Forelimb muscle (tissue), 1 donor: ENCODE measurements at places on chromosomes 3 and 15. TPM values are rescaled to one million over a fixed set of nuclear protein-coding genes. Genes with fewer than 3 reads are reported as not detected.

DNA sequence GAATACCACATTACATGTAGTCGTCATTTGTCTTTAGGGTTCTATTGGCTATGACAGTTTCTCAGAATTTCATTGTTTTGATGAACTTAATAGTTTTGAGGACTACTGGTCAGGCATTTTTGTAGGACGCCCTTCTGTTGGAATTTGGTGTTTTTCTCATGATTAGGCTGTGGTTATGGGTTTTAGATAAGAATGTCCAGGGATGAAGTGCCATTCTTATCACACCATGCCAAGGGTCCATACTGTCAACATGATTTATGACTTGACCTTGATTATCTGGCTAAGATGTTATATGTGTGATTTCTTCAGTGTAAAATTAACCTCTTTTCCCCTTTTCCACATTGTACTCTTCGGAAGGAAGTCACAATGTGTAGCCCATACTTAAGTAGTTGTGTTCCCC is 135.3 kb downstream of the DIPK2A start:
- no peak for DNase-seq

TMIE gene
- 1.2 TPM for polyA plus RNA-seq

IMPG2 gene
- polyA plus RNA-seq, result 1.8 TPM

GRCh38 chr15:52076889-52077781 is 35.4 kb downstream of the BCL2L10 start:
- no peak for DNase-seq

RETNLB gene
- not detected for polyA plus RNA-seq

GRCh38 chr3:160981217-160981938 is 123.8 kb downstream of the B3GALNT1 start:
- DNase-seq, result no peak

- DNase-seq, result no peak
These were observed 21.4 kb upstream of the CHST2 start for GRCh38 chr3:143098032-143098764.

DNA sequence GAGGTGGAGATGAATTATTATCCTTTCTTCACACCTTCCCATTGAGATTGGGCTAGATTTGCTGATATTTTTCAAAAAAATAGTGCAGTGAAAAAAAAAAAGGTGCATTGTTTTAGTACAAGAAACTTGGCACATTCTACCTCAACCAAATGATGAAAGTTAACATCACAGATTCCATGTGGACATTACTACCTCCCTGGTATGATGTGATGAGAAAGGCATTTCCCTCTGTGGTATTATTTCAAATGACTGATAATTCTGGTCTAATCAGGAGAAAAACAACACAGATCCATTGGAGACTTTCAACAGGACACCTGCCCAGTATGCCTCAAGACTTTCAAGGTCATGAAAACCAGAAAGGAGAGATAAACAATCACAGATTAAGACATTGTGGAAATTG is 313.4 kb downstream of the BCHE start:
- DNase-seq, result no peak

CKMT1B gene
- not detected for polyA plus RNA-seq

CLDN1 gene
- 2.6 TPM for polyA plus RNA-seq

EXOSC7 gene
- polyA plus RNA-seq, result 37.7 TPM

MST1 gene
- polyA plus RNA-seq, result 8.6 TPM

GRCh38 chr3:33385423-33385822 is 54.8 kb downstream of the UBP1 start:
- DNase-seq, result no peak

DNA sequence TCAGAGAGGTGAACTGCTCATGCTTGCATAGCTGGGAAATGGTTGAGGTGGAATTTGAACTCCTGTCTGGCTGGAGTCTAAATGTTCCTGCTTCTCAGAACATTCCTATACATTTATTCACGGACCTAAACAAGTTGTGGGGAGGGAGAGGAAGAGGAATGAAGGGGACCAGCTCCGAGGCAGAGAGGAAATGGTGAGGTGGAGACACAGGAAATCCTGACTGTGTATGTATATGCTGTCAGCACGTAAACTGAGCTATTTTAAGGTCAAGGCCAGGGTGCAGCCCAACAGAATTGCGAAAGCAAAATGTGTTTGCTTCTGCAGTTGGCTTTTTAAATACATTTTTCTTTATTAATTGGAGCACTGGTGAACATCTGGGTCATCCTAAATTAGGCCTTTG is 74.1 kb upstream of the POMGNT2 start:
- no peak for DNase-seq

DNA sequence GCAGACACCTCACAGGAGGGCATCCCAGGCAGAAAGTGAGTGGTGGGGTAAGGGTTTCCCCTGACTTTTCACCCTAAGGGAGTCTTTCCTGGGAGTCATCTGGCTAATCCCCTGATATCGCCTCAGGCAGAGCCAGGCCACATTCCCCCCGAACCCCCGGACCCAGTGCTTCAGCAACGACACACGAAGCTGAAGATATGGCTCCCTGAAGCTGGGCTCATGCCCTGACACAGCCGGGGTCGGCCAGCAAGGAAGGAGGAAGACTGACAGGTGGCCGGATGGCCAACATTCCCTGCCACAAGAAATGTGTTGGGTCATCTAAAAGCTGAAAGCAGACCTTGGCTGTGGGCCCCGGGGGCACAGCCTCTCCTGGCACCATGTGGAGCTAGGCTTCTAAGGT is 14.4 kb downstream of the CHST13 start:
- DNase-seq, result no peak

SLC6A11 gene
- 0.10 TPM for polyA plus RNA-seq

DNA sequence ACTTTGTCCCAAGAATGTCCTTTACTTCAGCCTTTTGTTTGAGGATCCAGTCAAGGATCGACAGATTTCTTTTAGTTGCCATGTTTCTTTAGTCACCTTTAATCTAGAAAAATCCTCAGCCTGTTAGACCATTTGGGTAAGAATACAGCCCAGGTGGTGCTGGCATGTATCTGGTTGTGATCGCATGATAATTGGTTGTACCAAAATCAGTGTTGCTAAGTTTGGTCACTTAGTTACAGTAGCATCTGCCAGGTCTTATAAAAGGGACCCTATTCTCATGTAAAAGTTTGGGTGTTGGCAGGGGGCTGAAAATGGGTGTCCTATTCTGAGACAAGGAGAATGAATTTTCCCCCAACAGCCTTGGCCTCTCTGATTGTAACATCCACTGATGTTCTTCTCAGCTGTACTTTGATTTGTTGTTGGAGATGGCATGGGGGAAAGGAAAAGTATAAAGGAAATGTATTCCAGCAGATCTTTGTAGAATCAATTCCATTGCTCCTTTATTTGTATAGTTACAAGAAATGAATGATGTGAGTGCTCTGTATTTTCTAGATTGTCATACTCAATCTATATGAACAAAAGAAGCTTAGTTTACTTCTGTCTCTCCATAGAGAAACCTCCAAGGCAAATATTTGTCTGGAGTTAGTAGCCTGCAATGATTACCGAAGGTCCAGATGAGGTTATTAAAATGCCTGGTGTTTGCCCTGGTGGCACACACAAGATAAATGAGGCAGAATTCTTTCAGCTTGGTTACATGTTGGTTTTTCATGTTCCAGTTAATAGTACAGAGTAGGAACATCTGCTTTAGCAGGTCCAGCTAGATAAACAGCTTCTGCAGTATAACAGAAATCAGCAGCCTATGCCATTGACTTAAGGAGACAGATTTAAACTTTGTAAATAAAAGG is 65.7 kb downstream of the CMTM8 start:
- DNase-seq, result no peak

DNA sequence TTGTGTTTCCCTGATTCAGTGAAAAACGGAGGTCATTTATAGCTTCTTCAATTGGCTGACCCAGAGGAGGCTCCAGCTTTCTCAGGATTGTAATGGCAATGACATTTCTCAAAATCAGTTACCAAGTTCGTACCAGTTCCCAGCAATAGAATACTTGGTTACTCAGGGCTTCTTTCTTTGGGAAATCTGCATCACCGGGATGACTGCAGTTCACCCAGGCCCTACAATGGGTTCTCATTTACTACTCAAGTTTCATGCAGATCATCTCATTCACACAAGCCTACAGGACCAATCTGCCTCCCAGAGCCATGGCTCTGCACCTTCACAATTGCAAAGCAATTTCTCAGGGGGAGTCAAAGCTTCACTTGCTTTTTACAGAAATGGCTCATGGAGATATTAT is 109.6 kb downstream of the FHIT start:
- no peak for DNase-seq

EXD1 gene
- polyA plus RNA-seq, result 0.06 TPM

CFAP100 gene
- polyA plus RNA-seq, result 0.94 TPM

GRCh38 chr15:68682330-68682729 is 103.5 kb downstream of the CORO2B start:
- no peak for DNase-seq

DNA sequence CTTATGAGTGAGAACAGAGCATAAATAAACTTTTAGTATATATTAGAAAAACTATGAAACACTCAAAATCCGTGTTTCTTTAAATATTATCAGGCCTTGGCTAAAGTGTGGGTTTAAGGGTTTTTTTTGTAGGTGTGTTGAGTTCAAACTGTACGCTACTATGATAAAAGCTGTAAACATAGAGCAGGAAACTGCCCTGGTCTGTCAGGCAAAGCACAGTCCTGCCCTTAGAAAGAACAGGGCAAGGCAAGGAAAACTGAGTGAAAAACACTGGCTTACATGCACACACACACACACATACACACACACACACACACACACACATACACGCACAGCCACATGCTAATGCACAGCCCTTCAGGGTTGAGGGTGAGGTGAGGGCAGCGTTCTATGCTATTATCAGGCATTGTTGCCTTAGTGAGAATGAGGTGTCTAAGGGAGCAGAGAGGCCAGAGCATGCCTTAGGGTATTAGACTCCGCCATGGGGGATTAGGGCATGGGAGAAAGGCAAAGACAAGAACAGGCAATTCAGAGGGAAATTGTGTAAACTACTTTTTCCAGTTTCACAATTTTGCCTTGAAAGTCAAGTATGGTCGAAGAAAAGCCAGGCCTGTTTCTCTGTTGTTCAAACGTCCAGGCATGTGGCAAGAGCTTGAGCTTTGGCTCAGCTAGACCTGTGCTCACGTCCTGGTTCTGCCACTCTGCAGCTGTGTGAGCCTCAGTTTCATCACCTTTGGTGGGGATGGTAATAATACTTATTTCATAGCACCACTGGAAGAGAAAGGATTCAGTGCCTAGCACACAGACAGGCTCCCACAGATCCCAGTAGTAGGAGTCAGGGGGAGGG is 36.3 kb upstream of the TPM1 start:
- no peak for DNase-seq

KCTD6 gene
- 11.7 TPM for polyA plus RNA-seq

ADGRG7 gene
- polyA plus RNA-seq, result not detected

- no peak for DNase-seq
These were observed 8.4 kb upstream of the LRRFIP2 start for GRCh38 chr3:37182816-37183215.

SH3GL3 gene
- polyA plus RNA-seq, result 6.5 TPM

- no peak for DNase-seq
These were observed 29.8 kb downstream of the IRAK2 start for GRCh38 chr3:10194328-10195071.

DNA sequence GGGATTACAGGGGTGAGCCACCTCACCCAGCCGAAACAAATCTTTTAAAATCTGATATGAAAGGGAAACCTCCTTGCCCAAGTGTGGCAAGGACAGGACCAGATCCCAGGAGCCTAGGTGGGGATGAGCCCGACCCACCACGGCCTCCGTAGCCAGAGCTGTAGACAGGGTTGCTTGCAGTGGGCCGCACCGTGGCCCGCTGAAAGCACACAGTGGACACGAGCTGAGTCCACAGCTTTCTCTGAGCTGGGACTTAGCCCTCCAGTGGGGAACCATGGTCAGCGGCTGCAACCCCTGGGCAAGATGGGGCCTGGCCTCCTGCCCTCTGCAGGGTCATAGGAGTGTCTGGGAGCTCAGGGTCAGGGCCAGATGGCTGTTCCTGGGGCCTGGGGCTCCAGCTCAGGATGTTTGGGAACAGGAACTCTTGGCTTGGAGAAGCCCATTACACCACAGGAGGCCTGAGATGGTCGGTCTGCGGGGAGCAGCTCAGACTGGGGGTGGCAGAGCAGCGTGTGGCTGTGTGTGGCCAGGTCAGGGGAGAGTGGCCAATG is 24.7 kb downstream of the GP9 start:
- DNase-seq, result no peak

TM6SF1 gene
- polyA plus RNA-seq, result 58.0 TPM

- DNase-seq, result no peak
These were observed 34.1 kb downstream of the TSPAN3 start for GRCh38 chr15:77036537-77037387.

DNA sequence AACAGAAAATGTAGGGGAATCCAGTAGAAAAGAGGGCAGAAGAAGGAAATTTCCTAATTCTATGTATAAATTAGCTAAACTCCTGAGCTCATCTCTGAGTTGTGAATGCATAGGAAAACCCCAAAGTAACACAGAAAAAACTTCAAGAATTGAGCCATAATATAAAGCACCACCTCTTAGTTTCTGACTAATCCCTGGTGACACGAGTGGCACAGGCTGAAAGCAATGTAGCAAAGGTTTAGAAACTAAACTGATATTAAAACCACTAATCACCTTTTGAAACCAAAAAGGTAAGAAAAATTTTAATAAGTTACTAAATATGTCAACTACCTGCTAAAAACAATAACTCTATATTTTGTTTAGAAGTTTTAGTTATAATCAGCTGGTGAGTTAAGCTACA is 255.6 kb upstream of the NECTIN3 start:
- no peak for DNase-seq

DCLK3 gene
- polyA plus RNA-seq, result 2.0 TPM

- no peak for DNase-seq
These were observed 164.8 kb upstream of the ATP11B start for GRCh38 chr3:182628531-182628930.

DNA sequence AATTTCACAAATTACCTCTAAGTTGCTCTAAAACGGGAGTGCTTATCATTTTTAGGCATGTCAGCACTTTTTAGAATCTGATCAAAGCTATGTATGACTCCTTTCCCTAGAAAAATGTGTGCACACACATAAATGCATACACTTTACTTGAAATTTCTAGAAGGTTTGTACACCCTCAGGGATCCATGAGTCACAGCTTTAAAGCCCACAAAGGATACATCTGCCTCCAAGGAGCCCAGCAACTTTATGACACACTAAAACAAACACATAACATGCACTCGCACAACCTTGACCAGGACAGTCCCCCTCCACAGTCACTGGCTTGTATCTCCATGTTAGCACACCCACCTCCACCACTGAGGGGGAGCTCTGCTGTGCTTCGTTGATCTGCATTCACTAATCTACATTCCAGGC is 722.0 kb upstream of the CFAP20DC start:
- no peak for DNase-seq

CPN2 gene
- polyA plus RNA-seq, result not detected

VIPR1 gene
- 1.6 TPM for polyA plus RNA-seq

DNA sequence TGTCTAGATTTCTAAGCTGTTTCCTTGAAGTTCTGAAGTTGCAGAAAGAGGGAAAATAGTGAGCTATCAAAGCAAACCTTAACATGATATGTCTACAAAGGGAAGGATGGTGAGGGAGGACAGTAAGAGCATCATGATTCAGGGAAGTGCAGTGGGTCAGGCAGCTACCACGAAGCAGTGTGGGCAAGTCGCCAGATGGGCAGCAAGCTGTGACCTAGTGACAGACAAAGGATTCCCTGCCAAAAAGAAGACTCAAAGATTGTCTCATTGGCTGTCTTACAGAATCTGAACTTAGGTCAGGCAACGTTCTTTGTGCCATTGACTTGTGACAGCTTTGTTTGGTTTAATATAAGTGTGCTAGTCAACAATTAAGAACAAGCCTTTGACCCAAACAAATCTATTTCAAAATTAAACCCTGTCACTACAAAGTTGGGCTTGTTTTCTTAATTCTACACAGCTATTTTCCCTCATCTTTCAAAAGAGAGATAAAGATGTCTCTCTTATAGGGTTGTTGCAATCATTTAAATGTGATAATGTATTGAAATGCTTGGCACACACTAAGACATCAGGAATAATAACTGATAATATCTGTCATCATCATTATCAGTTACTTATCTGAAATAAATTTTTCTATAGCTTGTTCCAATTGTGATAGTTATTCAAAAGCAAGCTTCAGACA is 153.3 kb downstream of the ECT2 start:
- DNase-seq, result no peak
